H4 (cell line): ENCODE measurements at places on chromosomes 16 and 17.

DNA sequence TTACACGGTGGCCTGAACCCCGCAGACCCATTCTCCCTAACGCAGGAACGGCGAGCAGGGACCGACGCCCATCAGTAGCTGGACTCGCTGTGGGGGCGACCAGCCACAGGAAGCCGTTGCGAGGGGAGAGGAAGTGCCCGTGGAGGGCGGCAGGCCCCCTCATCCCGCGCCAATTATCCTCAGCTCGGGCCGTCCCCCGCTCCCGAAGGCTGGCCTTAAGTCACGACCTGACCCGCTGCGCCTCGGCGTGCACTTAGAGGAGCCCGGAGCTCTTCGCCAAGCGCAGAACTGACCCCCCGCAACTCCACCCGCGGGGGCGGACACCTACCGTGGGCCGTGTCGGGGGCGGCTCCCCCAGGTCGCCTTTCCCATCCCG, 401 bp downstream of the ARL16 start:
- no peak for DNase-seq

- no peak for DNase-seq
Observed at GRCh38 chr17:68292689-68293040, 1.4 kb downstream of the ARSG start.

- no peak for DNase-seq
Observed at GRCh38 chr17:10192972-10193371, 5.4 kb downstream of the GAS7 start.

DNA sequence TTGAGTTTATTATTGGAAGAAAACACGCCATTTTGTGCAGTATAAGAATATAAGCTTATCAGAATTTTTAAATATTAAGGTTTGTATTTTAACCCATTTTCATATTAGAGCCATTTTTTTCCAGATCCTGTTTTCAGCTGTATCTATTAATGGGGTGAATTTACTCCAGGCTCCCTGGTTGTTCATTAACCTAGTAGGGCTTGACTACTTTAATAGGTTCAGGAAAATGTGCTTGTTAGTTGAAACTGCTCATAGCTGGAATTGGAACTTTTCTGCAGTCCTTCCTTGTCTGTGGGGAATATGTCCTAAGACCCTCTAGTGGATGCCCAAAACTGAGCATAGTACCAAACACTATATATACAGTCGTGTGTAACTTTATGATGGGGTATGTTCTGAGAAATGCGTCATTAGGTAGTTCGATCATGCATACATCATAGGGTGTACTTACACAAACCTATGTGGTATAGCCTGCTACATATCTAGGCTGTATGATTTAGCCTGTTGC, 28.0 kb downstream of the NFAT5 start:
- no peak for DNase-seq

DNA sequence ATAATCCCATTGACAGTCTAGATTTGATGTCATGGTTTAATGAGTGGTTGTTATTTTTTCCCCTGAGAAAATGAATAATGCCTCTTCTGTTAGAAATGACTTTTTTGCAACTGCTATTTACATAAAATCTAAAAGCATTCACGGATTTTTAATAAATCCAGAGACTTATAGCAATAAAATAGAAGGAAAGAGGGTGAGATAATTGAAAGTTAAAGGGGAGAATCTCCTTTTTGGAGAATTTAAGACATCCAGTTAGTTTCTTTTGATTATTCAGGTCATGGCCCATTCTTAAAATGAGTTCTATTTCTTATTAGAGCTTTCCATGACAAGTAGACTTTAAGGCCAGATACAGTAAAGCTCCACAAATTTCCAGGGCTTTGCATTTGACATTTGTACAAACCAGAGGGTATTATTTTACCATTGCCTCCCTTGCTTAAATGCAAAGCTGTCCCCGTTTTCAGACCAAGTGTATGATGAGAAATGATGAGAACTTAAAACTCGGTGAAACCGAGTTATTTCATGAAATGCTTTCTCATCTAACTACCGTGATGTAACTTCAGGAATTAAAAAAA, 789.0 kb upstream of the SOX9 start:
- no peak for DNase-seq

GRCh38 chr17:9284884-9285283, 263.6 kb downstream of the NTN1 start:
- DNase-seq = no peak

GRCh38 chr16:471353-472198, 46.1 kb downstream of the RAB11FIP3 start:
- no peak for DNase-seq

DNA sequence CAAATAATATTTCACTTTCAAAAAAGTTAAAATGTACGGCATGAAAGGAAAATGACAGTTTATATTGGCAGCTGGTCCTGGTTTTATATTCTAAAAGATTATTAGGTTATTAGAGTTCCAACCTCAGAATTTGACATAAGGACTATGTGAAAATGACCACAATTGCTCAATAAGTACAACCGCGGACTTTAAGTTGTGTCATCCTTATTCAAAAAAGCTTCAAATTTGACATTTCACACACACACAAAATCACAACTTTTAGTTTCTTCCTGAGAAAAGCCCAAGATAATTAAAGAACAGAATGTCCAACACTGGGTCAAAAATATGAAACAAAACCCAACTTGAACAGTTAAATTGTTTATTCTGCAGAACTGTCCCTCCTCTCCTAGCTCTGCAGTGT, 133.2 kb upstream of the AXIN2 start:
- no peak for DNase-seq

DNA sequence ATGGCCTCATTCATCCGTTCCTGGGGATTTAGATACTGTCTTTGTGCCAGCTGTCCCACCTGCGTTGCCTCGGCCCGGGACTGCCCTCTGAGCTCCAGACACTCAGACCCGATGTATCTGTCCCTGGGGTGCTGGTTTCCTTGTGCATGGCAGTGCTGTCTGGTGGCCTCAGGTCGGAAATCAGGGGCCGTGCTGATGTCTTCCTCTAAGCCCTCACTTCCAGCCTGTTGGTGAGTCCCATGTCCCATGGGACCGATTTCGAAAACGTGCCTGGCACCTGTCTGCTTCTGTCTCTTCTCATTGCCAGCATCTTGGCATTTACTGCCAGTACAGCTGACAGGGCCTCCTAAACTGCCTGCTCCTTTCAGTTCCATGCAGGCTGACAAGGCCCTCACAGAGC, 22.1 kb downstream of the NT5M start:
- no peak for DNase-seq

- no peak for DNase-seq
Observed at GRCh38 chr17:49776551-49777300, 11.8 kb upstream of the KAT7 start.

DNA sequence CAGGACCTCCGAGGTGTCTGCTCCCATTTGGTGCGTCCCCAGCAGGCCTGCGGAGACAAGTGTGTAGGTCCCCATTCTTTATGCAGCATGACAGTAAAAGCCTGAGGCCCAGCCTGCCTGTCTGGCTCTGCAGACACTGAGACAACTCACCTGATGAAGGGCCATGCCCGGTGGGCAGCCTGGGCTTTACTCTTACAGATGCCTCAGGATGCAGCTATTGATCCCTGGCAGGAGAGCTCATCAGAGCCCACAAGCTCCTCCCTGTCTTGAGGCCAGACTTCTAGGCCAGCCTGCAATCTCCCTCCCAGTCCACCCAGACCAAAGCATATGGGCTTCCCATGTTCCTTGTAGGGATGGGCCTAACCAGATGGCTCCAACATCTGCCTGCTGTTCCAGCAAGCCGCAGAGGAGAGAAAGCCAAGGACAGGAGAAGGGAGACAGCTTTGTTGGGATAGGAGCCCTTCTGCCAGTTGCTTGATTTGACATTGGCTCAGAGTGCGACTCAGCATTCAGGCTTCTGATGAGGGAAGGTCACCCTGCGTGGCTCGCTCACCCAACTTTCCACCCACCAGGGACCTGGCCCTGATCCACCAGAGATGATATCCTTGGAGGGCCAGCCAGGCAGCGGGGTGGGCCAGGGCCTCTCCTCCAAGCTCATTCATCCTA, 87.5 kb downstream of the SOCS1 start:
- no peak for DNase-seq

GRCh38 chr17:5282642-5283217, 646 bp downstream of the RABEP1 start:
- no peak for DNase-seq

DNA sequence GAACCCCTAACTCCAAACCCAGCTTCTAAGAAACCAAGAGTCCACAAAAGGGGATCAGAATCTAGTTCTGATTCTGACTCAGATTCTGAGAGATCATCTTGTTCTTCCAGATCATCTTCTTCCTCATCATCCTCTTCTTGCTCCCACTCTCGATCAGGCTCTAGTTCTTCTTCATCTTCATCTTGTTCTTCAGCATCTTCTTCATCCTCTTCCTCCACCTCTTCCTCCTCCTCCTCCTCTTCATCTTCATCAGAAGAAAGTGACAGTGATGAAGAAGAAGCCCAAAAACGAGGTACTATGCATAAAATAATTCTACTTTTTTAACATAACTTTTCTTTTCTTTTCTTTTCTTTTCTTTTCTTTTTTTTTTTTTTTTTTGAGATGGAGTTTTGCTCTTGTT, 129.9 kb upstream of the RBL2 start:
- DNase-seq = no peak

GRCh38 chr16:49459953-49460735, 86.5 kb downstream of the C16orf78 start:
- no peak for DNase-seq

- DNase-seq = no peak
Observed at GRCh38 chr17:64400642-64401041, 10.0 kb upstream of the PECAM1 start.

- no peak for DNase-seq
Observed at GRCh38 chr17:60664022-60664421, 13.6 kb upstream of the BCAS3 start.

DNA sequence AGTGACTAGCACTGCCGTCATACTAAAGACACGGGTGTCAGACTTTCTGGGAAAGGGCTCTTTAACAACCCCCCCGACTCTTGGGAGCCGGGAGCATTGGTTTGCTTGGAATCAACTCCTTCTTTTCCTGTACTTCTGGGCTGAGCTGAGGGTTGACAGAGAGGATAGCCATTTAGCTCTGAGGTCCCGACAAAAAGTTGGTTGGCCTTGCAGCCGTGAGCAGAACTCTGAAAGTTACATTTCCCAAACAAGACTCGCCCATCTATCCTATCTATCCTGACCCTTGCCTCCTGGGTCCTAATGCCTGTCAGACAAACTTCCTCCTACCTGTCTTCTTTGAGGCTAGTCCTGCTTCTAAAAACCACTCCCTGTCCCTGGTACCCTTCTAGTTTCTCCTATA, 460.8 kb upstream of the TOM1L1 start:
- DNase-seq = peak; percentile 9

DNA sequence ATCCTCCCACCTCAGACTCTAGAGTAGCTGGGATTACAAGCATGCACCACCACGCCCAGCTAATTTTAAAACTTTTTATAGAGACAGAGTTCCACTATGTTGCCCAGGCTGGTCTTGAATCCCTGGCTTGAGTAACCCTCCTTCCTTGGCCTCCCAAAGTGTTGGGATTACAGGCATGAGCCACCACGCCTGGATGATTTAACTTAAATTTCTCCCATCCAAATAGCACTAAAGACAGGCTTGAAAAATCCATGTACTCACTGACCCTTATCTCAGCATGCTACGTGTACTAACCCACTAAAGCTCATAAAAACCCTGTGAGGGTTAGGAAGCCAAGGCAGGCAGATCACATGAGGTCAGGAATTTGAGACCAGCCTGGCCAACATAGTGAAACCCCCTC, 4.6 kb downstream of the SLC5A10 start:
- no peak for DNase-seq

DNA sequence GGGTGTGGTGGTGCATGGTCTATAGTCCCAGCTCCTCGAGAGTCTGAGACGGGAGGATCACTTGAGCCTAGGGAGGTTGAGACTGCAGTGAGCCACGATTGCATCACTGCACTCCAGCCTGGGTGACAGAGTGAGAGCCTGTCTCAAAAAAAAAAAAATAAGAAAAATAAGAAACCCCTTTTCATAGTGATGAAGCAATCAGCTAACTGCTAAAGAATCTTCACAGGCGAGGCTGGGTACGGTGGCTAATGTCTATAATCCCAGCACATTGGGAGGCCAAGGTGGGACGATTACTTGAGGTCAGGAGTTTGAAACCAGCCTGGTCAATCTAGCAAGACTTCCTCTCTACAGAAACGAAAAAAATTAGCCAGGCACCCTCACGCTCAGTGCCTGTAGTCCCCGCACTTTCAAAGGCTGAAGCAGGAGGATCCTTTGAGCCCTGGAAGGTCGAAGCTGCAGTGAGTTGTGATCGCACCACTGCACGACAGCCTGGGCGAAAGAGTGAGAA, 760 bp downstream of the SLFN12L start:
- no peak for DNase-seq

- no peak for DNase-seq
Observed at GRCh38 chr17:27810211-27810901, 10.0 kb upstream of the NOS2 start.

DNA sequence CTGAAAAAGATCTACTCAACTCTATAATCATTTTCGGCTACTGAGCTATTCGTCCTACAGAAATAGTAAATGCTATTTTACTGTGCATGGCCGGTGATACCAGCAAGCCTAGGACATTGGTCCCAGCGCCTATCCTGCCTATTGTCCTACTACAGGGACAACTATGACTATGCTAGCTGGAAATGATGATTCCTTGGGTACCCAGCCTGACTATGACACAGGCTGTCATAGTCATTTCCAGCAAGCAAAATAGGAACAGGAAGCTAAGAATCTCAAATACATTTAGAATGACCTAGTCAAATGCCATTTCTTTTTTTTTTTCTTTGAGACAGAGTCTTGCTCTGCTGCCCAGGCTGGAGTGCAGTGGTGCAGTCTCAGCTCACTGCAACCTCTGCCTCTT, 33.7 kb upstream of the HSBP1 start:
- no peak for DNase-seq

GRCh38 chr17:74883241-74883745, 10.1 kb downstream of the FADS6 start:
- no peak for DNase-seq

- peak; percentile 99 for DNase-seq
Observed at GRCh38 chr17:927611-928461, 51.7 kb downstream of the NXN start.

- DNase-seq = peak; percentile 87
Observed at GRCh38 chr17:42112552-42113176, at the start of gene DHX58. Gene DHX58 (minus strand): TSS chr17:42112714. CDS start chr17:42111892, 822 bp downstream.

GRCh38 chr17:5563456-5563855, 20.9 kb downstream of the NLRP1 start:
- DNase-seq = no peak

- no peak for DNase-seq
Observed at GRCh38 chr16:47058295-47059086, 85.0 kb upstream of the DNAJA2 start.

DNA sequence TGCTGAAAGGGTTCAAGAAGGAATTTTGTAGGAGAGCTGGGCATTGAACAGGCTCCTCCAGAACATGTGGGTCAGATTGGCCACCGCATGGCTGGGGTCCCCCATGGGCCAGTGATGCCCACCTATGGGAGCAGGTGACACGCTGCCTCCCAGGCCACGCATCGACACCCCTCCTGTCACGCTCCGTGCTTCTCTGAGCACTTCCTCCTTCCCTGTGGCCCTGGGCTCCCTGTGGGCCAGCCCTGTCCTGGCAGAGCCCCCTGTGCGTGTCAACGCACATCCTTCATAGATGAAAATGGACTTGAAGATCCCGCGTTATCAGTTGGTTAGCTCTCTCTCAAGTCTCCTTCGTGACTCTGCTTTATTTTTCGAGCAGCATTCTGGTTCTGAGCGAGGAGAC, 160.3 kb downstream of the RPTOR start:
- no peak for DNase-seq

GRCh38 chr16:51607201-51607651, 456.2 kb upstream of the SALL1 start:
- no peak for DNase-seq

GRCh38 chr16:81786868-81787267, 7.8 kb downstream of the PLCG2 start:
- DNase-seq = no peak
